ENCODE measurements at places on chromosomes 3 and 15.

- DNase-seq, result no peak
These were observed 327.1 kb upstream of the GOLIM4 start for GRCh38 chr3:168422843-168423242.

GRCh38 chr3:69718866-69719586 is 20.2 kb upstream of the MITF start:
- DNase-seq, result no peak

DNA sequence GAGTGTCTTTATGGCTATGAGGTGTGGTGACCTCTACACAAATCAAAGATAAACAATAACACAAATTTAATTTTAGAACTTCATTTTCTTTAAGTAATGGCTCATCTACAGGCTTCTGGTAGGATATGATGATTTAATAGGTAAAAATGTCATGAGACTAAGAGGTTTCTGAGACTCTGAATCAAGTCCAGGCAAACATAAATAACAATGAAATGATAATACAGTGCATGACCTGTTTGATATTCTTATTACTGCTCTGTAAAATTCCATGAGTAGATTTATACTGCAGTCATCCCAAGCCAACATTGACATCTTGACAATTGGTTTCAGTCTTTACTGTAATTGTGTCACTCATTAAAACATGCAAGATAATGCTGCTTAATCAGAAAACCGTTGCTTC is 936.8 kb downstream of the MCTP2 start:
- no peak for DNase-seq

DNA sequence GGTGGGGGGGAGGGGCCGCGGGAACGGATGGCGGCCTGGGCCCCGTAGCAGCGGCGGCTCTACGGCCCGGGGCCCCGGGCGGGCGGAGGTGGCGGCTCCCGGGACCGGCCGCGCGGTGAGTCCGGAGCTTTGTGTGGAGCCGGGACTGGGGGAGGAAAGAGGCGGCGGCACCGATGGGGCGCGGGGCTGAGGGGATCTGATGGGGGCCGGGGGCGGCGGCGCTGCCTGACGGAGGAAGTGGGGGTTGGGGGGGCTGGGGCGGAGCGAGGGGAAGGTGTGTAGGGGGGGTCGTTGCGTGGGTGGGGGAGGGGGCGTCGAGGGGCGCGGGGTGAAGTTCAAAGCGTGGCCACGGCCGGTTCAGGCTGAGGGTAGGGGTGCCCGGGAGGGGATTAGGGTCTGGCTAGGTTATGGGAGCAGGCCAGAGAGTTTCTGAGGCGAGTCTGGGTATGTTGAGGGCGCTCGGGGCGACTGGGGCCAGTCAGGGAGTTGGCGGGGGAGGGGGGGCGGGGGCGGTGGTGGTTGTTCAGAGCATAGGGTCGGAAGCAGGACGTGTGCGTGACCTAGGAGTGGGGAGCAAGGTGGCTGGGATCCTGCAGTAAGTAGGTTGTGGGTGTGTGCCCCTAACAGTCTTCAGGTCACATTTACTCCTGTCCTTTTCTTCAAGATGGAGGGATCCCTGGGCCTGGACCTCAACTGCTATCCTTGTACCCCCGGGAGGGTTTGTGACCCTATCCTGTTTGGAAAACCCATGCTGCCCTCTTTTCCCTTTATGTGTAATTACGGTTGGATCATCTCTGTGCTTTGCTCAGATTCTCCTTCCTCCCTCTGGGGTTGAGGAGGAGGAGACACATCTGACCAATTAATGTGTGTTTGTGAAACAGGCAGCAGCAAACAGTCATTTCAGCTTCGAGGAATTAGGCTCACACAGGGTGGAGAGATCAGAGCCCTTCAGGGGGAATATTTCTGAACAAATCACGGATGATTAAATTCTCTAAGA is 644 bp downstream of the ZNF609 start:
- DNase-seq, result no peak

GRCh38 chr3:129536804-129537203 is 6.2 kb upstream of the H1-8 start:
- DNase-seq, result no peak

DNA sequence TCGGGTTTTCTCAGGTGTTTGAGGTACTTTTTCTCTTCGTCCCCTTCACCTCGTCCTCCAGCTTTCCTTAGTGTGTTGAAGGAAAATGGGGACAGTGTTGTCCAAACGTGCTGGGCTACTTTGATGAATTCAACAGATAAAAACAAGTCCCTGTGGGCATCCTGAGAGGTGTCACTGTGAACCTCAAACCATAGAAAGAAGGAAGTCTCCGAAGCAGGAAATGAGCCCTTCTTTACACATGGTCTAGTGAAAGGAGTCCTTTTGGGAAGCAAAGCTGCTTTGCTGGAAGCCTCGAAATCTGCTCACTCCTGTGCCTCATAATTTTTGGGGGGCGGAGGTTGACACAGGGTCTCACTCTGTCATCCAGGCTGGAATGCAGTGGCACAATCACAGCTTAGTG is 10.6 kb downstream of the IL17RB start:
- no peak for DNase-seq

GRCh38 chr3:72032441-72033135 is 247.6 kb upstream of the PROK2 start:
- no peak for DNase-seq

DNA sequence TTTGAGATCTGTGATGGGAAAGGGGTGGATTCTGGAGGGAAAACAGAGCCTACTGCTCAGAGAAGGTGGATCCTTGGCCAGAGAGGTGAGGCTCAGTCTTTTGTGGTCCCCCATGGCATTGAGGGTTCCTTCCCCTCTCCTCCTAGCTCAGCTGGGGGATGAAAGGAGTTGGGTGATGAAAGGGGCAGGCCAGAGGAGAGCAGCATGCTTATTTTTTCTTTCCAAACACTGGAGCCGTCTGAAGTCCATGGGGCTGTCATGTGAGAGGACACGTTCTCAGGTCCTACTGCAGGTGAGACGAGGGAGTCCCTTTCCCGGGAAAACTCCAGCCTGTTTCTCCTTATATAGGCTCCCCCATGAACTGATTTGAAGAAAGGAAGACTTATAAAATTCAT is 71.4 kb downstream of the SCN5A start:
- no peak for DNase-seq

DNA sequence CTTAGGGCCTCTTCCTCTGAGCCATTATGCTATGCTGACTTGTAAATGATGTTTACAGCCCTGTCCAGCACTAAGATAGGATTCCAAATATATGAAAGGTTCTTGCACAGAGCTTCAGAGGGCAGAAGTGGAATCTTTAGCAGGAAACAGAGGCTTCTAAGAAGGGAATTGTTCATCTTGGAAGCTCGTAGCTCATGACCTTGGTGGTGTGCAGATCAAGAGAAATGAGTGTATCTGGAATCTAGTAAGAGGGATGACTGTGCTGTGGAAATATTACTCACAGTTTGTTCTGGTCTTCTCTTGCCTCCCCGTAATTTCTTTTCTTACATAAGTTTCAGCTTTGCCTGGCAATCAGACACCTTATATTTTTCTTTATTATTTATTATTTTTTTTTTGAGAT is 175.8 kb downstream of the SPATA16 start:
- DNase-seq, result no peak

- DNase-seq, result no peak
These were observed 121.2 kb downstream of the TLE3 start for GRCh38 chr15:69976366-69976994.

GRCh38 chr3:127985655-127986225 is 66.5 kb upstream of the SEC61A1 start:
- no peak for DNase-seq

DNA sequence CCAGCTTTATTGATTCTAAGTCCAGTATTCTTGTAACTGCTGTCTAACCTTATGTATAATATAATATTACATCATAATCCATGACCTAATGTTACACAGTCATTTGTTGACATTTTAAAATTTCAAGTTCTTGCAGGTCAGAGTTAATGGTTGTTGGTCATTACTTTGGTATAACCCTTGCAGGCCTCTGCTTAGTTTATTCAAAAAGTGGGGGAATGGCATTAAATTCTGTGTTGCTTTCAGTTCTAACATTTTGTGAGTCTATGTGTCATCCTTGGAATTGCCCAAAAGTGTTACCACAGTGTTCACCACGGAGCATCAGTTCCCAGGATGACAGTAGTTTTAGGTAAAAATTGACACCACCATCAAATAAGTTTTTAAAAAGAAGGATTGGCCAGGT is 174.8 kb upstream of the BCL6 start:
- no peak for DNase-seq

GRCh38 chr15:63892794-63893441 is 59.2 kb upstream of the HERC1 start:
- no peak for DNase-seq

GRCh38 chr3:24433838-24434591 is 60.6 kb downstream of the THRB start:
- DNase-seq, result no peak

- DNase-seq, result peak; percentile 77
These were observed 4.5 kb upstream of the GATA2 start for GRCh38 chr3:128497305-128498126.

GRCh38 chr15:90174140-90174875 is 26.8 kb upstream of the SEMA4B start:
- no peak for DNase-seq

GRCh38 chr3:196317687-196318467 is at the start of gene DYNLT2B:
DYNLT2B (minus strand) TSS chr3:196318240; CDS start chr3:196318152, 88 bp downstream.
- peak; percentile 99 for DNase-seq

DNA sequence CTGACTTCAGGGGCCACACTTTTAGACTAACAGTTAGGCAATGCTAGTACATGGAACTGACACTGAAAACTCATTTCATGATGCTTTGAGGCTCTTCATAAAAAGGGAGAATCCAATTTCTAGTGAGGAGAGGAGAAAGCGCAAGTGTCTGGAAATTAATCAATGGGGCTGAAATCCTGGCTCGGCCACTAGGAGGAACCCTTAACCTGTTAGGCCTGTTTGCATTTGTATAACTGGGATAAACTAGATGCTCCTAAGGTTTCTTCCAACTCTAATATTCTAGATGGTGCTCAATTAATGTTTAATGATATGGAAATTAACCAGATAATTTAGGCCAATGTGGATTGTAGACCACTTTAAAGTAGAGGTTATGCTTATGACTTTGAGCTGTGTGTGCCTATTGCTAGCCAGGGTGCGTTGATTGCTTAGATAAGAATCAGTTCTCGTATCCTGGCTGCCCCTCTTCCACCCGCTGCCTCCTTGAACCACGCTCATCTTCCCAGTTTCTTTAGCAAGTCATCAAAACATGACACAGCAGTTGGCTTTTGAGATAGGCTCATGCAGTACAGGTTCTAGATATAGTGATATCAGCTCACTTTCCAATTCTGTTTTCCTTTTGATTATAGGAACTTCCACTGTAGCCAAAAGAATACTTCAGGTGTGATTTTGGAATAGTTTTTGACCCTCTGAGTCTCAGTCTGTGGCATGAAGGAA is 16.8 kb upstream of the CRBN start:
- no peak for DNase-seq

- DNase-seq, result no peak
These were observed 206.5 kb downstream of the LPP start for GRCh38 chr3:188360364-188360881.

DNA sequence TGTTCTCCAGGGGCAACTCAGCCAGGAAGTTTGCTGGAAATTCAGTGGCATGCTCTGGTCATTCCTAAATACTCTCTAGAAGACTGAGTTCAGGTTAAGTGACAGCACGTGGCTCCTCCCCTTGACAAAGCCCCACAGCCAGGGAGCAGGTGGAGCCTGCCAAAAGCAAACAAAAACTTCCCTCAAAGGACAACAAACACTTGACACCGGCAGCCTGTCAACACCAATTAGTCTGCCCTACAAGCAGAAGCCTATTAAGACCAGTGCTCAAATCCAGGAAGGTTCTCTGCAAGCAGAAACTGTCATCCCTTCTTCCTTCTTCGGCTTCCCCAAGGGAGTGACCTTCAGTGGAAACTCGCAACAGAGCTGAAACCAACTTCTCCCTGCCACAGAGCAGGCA is 5.0 kb downstream of the MEX3B start:
- no peak for DNase-seq

- DNase-seq, result no peak
These were observed 277.6 kb upstream of the STT3B start for GRCh38 chr3:31255007-31255581.

DNA sequence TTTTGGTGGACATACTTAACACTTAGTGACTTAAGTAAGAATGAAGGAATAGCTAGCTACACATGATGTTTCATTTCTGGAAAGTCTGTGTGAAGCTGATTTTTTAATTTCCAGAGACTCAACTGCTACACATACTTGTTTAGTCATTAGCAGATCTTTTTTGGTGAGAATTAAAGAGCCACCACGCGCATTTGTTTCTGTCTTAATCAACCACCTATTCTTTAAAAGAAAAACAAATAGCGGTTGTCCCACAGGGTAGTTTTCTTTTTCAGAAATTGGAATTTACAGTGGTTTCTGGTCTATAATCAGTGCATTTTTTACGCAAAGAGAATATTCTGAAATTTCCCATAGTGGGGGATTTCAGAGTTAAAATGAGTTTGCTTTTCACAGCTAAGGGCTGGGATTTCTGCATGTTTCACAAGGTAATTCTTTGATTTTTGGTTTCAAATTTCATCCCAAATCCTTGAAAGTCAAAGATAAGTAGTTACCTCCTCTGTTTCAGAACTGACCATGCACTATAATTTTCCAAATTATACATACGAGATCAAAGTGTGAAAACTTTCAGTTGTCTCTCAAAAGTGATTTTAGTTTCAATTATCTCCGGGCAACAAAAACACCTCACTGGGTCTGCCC is 631.0 kb upstream of the GRM7 start:
- no peak for DNase-seq

- DNase-seq, result no peak
These were observed 27.1 kb upstream of the GABRG3 start for GRCh38 chr15:26943866-26944265.

- DNase-seq, result no peak
These were observed 93.9 kb upstream of the RPL32 start for GRCh38 chr3:12935023-12935860.

- no peak for DNase-seq
These were observed 125.5 kb downstream of the NSMCE3 start for GRCh38 chr15:29143909-29144635.

GRCh38 chr3:81218023-81218422 is 543.4 kb downstream of the GBE1 start:
- DNase-seq, result no peak

- no peak for DNase-seq
These were observed 41.0 kb upstream of the CMSS1 start for GRCh38 chr3:99776516-99777209.

- DNase-seq, result peak; percentile 67
These were observed 10.6 kb upstream of the PARL start for GRCh38 chr3:183895296-183895695.

- DNase-seq, result peak; percentile 68
These were observed 34.8 kb upstream of the CTSH start for GRCh38 chr15:78979456-78980320.

DNA sequence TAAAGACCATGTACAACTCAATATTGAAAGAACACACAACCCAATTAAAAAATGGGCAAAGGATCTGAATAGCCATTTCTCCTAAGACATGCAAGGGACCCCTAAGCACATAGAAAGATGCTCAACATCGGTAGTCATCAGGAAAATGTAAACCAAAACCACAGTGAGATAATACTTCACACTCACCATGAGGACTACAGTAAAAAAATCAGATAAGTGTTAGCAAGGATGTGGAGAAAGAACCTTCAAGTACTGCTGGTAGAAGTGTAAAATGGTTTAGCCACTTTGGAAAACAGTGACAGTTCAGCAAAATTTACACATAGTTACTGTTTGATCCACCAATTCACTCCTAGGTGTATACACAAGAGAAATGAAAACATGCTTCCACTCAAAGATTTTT is 30.1 kb upstream of the XIRP1 start:
- DNase-seq, result no peak

All from D721Med (cell line).